ENCODE measurements at places on chromosomes 16 and 17.

- ATAC-seq: no peak
These were observed 20.8 kb upstream of the RNPS1 start for GRCh38 chr16:2288726-2289125.

DNA sequence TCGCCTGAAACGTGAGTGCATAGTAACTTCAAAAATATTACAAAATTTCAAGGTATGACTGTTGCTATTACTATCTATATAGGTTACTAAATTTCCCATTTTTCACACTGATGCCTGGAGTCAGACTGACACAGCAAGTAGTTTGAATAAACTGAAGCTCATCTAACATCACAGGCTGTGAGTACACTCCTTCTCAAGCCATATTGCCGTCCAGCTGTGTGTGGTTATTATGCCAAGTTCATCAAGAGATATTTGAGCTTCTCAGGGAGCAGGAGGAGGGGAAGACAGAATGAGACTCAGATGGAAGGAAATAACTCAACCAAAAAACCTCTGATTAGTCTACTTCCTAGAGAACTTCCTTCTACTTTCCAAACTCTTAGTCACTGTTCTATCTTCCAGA, 473.9 kb downstream of the TOX3 start:
- no peak for ATAC-seq

- ATAC-seq: no peak
These were observed 555 bp upstream of the NCBP3 start for GRCh38 chr17:3846437-3847164.

DNA sequence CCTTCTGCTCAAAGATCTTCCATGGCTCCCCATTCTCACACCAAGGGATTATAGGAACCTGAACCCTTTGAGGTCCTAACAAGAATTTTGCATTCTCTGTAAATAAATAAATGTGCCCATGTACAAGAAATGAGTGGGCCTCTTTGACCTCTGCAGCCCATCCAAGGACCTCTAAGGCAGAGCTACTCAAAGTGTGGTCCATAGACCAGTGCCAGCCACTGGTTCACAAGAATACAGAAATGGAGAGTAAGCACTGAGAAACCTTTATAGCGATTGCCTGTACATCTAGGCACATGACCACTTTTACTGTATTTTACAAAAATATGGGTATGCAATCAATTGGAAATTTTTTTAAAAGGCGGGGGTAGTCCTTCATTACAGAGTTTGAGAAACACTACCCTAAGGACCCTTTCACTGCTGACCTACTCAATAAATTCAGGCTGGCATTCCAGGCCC, 7.8 kb upstream of the SRCIN1 start:
- ATAC-seq: no peak

DNA sequence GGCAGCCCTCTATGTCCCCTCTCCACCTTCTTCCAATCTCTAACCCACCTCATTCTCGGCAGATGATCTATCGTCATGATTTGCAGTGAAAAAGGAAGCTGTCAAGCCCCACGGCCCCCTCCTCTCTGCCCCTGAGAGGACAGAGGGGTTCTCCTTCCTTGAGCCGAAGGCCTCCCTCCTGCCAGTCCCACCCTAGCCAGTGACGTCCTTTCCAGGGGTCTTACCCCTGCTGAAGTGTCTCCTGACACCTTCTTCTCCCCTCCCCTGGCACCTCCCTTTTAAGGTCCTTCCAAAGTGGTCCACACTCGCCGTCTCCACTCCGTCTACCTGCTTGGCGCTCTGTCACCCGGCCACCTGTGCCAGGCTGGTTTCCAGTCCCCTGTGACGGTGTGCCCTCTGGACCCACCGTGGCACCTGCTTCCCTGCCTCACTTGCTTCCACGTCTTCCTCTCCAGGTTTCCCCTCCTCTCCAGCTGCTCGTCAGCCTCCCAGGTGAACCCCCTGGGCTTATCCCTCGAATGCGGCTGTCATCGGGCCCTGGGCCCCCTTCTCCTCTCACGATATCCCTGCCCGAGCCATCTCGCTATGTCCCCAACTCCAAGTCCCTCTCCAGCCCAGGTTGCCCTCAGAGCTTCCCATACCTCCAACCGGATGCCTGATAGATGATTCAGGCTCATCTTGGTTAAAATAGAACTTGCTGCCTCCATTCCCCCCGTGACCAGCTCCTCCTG, 5.7 kb downstream of the CCDC102A start:
- ATAC-seq: no peak

- ATAC-seq: no peak
These were observed 3.3 kb upstream of the ELMO3 start for GRCh38 chr16:67195676-67196075.

- ATAC-seq: no peak
These were observed 27.0 kb upstream of the AKTIP start for GRCh38 chr16:53530046-53530445.

All from gastroesophageal sphincter (tissue), 4 donors.